ENCODE measurements at places on chromosomes 4 and X.

GRCh38 chr4:147760176-147760575 lies 28.3 kb downstream of the ARHGAP10 start:
- no peak for DNase-seq

DNA sequence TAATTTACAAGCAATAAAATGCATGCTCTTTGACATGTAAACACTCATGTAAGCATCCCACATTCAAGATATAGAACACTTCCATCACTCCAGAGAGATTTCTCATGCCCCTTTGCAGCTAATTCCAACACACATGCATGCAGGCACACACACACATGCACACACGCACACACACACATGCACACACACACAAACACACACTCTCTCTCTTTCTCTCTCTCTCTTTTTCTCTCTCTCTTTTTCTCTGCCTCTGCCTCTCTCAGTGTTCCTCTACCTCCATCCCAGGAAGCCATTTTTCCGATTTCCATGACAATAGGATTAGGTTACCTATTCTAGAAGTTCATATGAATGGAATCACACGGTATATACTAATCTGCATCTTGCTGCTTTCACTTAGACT lies 11.9 kb upstream of the SOD3 start:
- DNase-seq, result no peak

- peak; percentile 82 for DNase-seq
Observed at GRCh38 chr4:15194520-15194919, 192.2 kb downstream of the CPEB2 start.

- DNase-seq, result no peak
Observed at GRCh38 chrX:2550328-2551020, 49.7 kb upstream of the DHRSX start.

DNA sequence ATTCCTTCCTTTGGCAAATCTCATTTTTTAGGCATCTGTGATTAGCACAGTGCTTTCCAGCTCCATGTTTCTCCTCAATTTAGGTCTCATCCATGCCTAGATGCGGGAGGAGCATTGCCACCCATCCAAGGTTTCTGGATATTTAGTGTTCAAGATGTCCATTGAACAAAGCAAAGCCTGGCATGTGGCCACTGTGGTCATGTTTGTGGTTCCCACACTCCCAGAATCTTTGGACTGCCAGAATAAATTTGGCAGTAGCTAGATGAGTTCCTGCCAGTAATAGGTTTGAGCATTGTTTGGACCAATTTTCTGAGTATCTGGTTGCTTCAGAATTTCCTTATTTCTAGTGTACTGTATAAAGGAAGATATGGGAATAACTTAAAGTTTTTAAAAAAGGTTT lies 1124.1 kb downstream of the ADGRL3 start:
- DNase-seq, result peak; percentile 2

- no peak for DNase-seq
Observed at GRCh38 chr4:185915817-185916216, 103.8 kb upstream of the SORBS2 start.

GRCh38 chrX:38970845-38971244 lies 169.6 kb downstream of the MID1IP1 start:
- DNase-seq, result no peak

- peak; percentile 57 for DNase-seq
Observed at GRCh38 chrX:34365471-34365870, 233.4 kb upstream of the FAM47A start.

GRCh38 chr4:153987291-153987690 lies 198.4 kb upstream of the SFRP2 start:
- DNase-seq, result peak; percentile 82

GRCh38 chr4:24751926-24752539 lies 43.3 kb upstream of the SOD3 start:
- DNase-seq, result no peak

GRCh38 chrX:114047558-114047957 lies 536.3 kb upstream of the HTR2C start:
- no peak for DNase-seq

GRCh38 chr4:22522706-22523501 lies 7.0 kb upstream of the ADGRA3 start:
- no peak for DNase-seq

- DNase-seq, result peak; percentile 28
Observed at GRCh38 chr4:105440890-105441289, 33.0 kb downstream of the PPA2 start.

GRCh38 chr4:40750461-40751258 lies 905 bp downstream of the NSUN7 start:
- no peak for DNase-seq

GRCh38 chr4:121192480-121192879 lies 28.4 kb upstream of the TNIP3 start:
- peak; percentile 72 for DNase-seq

GRCh38 chr4:37542706-37543105 lies 143.5 kb downstream of the RELL1 start:
- no peak for DNase-seq

GRCh38 chrX:13939741-13940597 lies 89.7 kb downstream of the GEMIN8 start:
- no peak for DNase-seq

DNA sequence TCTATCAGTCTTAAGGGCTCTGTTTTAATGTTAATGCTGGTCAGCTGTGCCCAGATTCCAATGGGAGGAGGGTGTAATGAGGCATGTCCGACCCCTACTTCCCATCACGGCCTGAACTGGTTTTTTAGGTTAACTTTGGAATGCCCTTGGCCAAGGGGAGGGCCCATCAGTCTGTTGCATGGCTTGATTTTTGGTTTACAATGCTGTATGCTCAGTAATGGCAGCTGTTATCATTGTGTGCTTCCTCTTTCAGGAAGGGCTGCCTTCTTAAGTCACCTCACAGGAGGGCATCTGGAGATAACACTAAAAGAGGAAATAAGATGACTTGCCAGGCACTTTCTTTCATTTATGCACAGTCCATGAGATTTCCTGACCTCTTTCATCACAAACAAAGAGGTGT lies 36.3 kb downstream of the ATXN3L start:
- no peak for DNase-seq

DNA sequence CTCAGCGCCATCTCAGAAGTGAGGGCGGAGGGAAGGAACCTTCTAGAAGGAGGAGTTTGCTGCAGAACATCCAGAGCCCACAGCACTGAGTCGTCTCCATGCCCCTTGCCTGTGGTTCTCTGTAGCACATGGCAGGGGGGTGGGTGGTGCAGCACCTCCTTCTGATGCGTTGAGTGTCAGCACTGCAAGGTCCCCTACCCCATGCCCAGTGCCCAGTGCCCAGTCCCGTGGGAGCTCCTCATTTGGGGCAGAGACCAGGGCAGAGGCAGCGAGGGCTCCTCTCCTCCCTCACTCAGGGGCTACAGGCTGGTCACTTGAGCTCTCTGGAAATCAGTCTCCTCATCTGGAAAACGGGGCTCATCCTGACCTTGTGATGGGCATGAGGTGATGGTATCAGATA lies 78.1 kb downstream of the HTRA3 start:
- DNase-seq, result no peak

- DNase-seq, result no peak
Observed at GRCh38 chrX:56794404-56795230, 65.6 kb downstream of the NBDY start.

- no peak for DNase-seq
Observed at GRCh38 chr4:152660526-152660925, 19.3 kb downstream of the TMEM154 start.

DNA sequence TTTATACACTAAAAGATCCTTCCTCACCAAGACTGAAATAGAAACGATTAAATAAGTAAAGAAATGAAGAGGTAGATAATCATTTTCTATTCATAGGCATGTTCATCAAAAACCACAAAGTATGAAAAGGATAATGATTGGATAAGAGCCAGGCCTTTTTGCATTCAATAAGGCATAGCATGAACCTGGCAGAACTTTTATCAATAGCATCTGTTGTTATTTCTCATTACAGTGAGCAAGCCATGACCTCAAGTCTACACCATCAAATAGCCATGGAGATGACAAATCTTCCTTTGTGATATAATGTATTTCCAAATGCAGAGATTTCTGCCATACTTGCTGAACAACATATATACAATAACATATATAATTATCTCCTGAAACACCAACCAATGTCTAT lies 206.0 kb upstream of the SLC7A11 start:
- DNase-seq, result no peak

- DNase-seq, result peak; percentile 62
Observed at GRCh38 chrX:22095286-22095685, 63.2 kb downstream of the PHEX start.

GRCh38 chrX:137441711-137442110 lies 124.2 kb upstream of the ZIC3 start:
- DNase-seq, result no peak

- peak; percentile 26 for DNase-seq
Observed at GRCh38 chr4:145716200-145716599, 36.3 kb downstream of the C4orf51 start.

DNA sequence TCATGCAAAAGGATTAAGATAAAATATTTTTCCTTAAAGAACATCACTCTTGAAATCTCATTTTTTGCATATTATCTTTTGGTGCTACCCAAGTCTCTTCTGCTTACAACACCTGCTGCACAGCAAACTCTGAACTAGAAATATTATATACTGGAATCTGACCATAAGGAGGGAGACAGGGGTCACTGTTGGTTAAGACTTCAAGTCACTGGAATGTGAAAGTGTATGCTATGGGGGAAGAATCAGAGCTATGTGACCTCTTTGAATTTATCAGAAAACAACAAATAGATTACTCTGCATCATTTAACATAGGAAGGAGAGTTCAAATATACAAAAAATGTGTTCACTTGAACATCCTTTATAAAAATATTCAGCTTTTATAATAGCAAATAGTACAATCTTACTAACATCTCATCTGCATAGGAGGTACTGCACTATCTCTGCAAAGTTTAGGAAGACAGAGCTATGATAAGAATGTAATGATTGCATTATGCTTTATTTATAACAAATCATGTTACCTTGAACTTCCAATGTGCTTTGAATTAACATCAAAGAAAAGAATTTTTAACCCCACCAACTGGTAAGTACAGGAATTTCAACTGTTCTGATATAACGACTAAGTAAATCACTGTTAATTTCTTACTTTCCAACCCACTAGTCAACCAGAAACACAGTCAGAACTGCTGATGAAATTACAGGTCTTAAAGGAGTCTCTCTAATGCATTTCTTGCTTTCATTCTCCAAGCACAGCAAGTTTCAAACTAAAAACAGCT lies 69.8 kb downstream of the ZNF827 start:
- DNase-seq, result peak; percentile 55

GRCh38 chrX:41002026-41002425 lies 83.2 kb upstream of the USP9X start:
- no peak for DNase-seq

DNA sequence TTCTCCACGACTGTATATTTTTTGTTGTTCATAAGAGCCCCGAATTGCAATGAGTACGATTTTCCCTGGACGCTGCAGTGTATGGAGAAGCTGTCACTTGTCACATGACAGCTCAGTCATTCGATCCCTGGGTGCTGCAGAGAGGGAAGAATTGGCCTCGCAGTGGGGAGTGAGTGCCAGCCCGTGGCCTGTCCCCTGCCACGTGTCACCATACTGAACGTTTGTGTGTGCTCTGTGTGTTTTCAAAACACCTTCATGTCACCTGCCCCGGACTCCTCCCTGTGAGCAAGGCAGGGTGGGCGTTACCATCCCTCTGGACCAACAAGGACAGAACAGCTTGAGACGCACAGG lies 77.9 kb downstream of the TBL1X start:
- no peak for DNase-seq

GRCh38 chrX:135951291-135951690 lies 22.5 kb downstream of the MMGT1 start:
- no peak for DNase-seq

GRCh38 chr4:26687728-26688127 lies 103.8 kb downstream of the TBC1D19 start:
- DNase-seq, result peak; percentile 90

DNA sequence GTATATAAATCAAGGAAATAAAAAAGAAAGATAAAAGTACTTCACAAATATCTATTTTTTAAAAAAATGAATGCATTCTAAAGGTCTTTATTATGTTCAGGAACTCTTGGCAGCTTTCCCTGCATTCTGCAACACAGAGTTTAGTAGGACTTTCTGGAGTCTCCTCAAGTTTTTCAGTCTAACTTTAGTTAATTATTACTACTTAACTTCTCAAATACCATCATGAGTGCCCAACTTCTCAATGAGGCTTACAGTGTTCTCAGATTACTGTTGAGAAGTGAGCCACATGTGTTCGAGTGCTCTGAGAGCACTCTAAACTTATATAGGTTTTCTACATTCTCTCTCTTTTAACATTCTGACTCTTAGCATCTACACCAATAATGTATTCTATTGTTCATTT lies 1852.9 kb upstream of the PCDH10 start:
- DNase-seq, result no peak

GRCh38 chr4:2929469-2929868 lies 33.7 kb downstream of the NOP14 start:
- DNase-seq, result no peak

- DNase-seq, result peak; percentile 99
Observed at GRCh38 chr4:86927843-86928395, 6.9 kb upstream of the AFF1 start.

GRCh38 chr4:85448906-85449890 lies 25.8 kb upstream of the ARHGAP24 start:
- DNase-seq, result no peak

DNA sequence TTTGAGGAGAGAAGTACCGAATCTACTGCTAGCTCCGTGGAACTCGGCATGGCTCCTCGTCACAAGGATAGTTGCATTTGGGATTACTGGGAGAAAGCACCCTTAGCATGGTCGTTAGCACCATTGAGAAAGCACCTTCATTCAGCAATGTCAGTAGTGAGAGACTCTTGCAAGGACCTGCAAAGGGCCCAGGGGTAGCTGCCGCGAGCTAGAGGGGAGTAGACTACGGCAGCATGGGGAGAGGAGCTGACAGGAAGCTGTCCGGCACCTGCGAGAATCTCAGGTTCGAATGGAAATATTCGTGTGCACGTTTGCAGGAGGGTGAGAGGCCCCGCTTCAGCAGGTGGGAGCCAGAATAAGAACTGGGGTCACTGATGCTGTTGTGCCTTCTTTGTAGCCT lies 20.2 kb downstream of the TLR10 start:
- no peak for DNase-seq

GRCh38 chr4:125097729-125098128 lies 217.0 kb upstream of the FAT4 start:
- DNase-seq, result no peak

DNA sequence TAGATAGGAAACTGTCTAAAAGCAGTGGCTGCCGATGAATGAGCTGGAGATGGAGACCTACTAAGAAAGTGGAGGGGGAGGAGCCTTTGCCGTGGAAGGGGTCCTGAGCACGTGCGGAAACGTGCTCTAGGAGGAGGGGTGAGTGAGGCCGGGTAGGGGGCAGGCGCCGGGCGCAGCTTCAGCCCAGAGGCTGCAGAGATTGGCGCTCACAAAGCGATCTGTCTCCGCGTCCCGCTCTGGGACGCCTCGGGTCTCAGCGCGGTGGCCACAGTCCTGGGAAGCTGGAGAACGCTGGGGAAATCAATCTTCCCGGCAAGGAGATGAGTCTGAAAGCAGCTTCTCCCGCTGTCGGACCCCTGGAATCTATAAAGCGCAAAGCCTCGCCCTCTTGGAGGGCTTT lies 444 bp upstream of the ARHGAP6 start:
- no peak for DNase-seq

GRCh38 chr4:152996672-152997071 lies 60.5 kb downstream of the FHDC1 start:
- DNase-seq, result no peak

- no peak for DNase-seq
Observed at GRCh38 chr4:137075586-137075985, 456.7 kb downstream of the PCDH18 start.

GRCh38 chrX:13923289-13923688 lies 106.4 kb upstream of the GPM6B start:
- DNase-seq, result no peak

GRCh38 chr4:67393699-67394281 lies 151.5 kb downstream of the CENPC start:
- peak; percentile 65 for DNase-seq

Data from choroid plexus epithelial cell (primary cell).